ENCODE measurements at places on chromosomes 6 and 20. TPM values are rescaled to one million over a fixed set of nuclear protein-coding genes. Genes with fewer than 3 reads are reported as not detected.

The GOPC gene
- 22.7 TPM for total RNA-seq

- peaks cover 100% of the 10 kb centered on the region for H3K36me3 ChIP-seq
- H3K4me1 ChIP-seq, result peaks cover 21% of the 10 kb centered on the region
- no peak overlapping the region for H3K27ac ChIP-seq
- no peak for DNase-seq
These were observed 36.3 kb downstream of the PYGB start for GRCh38 chr20:25284131-25284601.

DNA sequence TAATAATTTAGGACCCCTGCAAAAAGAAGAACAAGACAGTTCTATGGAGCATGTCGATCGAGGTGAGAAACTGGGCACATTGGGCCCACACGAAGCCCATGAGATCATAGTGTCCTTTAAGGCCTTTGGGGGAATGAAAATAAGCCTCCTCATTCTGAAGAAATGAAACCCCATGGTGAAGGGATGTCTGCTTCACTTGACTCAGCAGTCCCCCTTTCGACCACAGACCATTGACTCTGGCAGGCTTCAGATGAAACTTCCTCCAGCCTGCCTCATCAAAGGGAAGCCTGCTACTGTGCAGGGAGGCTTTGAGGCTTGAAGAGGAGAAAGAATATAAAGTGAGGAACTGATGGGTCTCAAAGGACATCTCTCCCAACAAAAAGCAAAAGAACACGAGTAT lies 144.2 kb upstream of the FBXL4 start:
- peaks cover 26% of the 10 kb centered on the region for H3K27me3 ChIP-seq
- H3K36me3 ChIP-seq, result no peaks in the 10 kb centered on the region
- H3K27ac ChIP-seq, result no peak overlapping the region
- H3K4me3 ChIP-seq, result no peak overlapping the region

GRCh38 chr6:28269492-28269891 lies 2.5 kb downstream of the ZSCAN26 start:
- H3K27me3 ChIP-seq, result no peaks in the 10 kb centered on the region
- no peak for DNase-seq
- no peak overlapping the region for H3K27ac ChIP-seq
- H3K4me1 ChIP-seq, result peaks cover 31% of the 10 kb centered on the region
- H3K4me3 ChIP-seq, result no peak overlapping the region
